GM04503 (cell line): ENCODE measurements at places on chromosomes 6 and 20.
A peak's percentile ranks its signal among the peaks of the same experiment; 100 is the strongest.

GRCh38 chr20:62928246-62928939 is 2.1 kb upstream of the DIDO1 start:
- no peak for DNase-seq

DNA sequence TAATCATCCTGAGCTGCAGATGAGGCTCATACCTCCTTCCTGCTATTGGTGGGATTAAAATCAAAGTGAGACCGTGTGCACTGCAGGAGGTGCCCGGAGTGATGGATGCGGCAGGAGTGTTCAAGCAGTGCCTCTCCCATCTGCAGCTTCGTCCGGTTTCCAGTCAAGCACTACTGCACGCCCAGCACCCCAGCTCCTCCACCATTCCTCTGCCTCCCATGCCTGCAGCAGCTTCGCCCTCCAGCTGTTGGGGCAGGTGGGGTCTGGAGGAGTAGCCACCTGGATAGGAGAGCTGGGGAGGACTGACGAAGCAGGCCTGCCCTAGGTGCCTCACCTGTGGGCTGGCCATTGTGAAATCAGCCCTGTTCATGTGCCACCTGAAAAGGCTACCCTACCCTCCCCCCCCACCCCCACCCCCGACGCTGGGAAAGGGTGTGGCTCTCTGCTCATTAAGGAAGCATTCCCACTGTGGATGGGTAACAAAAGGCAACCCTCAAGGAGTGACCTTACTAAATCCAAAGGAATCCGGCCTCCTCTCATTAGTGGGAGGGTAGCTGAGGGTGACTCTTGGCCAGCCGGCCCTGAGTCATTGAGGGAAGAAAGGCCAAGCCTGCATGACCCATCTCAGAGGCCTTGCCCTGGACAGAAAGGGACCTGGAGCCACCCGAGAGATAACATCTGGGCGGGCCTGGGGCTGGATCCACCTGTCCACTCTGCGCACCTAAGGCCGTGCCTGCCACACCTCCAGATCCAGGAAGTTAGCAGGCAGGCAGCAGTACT is 115.9 kb upstream of the ARMC2 start:
- peak; percentile 35 for DNase-seq

DNA sequence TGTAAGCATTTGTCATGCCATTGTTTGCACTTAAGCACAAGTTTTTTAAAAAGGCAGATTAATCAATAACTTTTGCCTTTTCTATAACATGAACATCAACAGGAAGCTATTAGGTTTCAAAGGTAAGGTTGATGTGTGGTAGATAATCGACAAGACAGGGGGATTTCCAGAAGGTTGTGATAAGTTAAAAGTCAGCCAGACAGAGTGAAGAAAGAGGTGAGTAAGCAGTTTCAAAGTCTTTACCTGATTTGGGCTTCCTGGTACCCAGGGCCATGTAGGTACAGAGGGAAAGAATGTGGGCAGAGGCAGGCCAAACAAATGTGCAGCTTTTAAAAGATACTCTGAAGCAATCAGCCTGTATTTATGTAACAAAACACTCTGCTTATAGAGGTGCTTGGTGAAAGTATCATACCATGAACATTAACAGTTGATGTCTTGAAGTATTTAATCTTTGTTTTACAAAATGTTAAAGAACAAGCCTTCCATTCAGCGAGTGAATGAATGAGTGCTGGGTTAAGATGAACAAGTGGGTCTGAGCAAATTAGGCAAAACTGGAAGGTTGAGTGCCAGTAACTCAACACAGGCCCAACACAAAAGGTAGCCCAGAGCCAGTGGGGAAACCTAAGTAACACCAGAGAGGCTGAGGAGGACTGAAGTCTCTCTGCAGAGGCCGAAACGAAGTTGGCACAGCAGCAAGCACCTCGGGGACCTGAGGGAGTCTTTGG is 60.2 kb downstream of the LRRC1 start:
- no peak for DNase-seq

GRCh38 chr6:36120979-36121786 is 9.1 kb upstream of the MAPK13 start:
- DNase-seq, result no peak

DNA sequence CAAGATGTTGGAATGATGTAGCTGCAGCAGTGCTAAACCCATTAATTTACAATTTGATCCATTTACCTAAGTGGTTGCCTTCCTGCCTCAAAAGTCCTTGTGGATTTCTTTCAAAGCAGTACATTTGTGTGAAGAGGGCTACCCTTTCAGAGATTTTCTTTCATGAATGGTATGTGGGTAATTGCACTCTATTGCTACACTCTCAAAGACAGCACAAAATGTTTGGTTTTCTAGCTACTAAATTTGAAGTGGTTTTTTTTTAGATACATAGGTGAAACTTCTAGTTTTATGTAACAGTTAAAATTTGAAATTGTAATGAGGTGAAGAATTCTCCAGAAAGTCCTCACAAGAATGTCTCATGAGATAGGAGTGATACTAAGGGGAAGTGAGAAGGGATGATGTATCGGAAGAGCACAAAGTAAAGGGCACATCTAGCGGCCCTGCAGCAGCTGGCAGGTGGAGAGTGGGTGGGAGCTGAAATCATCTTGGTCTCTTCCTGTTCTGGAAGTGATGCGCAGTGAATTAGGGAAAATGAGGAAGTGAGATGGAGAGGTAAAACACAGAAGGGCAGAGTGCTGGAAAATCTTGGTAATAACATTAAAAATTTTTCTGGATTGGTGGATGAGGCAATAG is 236.8 kb upstream of the MAN1A1 start:
- DNase-seq, result no peak

DNA sequence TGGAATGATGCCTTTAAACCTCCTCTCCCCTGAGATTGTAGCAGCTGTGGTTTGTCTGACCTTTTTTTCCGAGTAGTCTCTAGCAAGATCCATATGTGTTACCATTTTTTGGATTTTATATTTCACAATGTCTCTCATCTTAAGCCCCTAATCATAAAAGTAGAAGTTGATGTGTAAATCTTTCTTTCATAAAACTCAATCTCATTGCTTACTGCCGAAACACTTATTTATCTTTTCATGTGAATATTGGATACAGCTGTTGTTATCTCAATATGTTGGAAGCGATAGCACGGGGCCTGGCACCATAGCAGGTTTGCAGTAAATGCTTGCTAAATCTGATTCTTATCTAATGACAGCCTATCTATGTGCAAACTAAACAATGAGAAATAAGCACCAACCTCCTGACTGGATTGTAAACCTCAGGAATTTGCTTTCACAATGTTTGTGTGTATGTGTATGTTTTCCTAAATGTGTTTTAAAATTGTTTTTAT is 14.2 kb downstream of the SMPDL3A start:
- DNase-seq, result no peak

GRCh38 chr6:23890543-23891227 is 235.3 kb upstream of the NRSN1 start:
- DNase-seq, result no peak

DNA sequence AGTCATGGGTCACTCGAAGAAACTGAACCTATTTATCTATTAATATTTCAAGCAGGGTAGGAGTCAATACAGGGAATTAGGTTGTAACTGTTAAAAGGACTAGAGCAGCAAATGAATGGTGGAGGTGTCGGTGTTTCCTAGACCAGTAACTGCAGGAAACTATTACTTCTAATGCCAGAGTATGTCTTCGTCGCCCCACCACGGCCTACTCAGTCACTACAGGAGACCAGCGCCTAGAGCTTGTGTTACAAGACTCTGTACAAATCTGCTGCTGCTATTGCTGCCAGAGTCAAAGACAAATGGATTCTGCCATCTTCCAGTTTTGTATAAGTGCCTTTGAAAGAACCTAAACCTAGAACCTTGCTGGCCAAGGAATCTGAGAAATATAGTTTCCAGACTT is 343.9 kb downstream of the SOX4 start:
- no peak for DNase-seq

DNA sequence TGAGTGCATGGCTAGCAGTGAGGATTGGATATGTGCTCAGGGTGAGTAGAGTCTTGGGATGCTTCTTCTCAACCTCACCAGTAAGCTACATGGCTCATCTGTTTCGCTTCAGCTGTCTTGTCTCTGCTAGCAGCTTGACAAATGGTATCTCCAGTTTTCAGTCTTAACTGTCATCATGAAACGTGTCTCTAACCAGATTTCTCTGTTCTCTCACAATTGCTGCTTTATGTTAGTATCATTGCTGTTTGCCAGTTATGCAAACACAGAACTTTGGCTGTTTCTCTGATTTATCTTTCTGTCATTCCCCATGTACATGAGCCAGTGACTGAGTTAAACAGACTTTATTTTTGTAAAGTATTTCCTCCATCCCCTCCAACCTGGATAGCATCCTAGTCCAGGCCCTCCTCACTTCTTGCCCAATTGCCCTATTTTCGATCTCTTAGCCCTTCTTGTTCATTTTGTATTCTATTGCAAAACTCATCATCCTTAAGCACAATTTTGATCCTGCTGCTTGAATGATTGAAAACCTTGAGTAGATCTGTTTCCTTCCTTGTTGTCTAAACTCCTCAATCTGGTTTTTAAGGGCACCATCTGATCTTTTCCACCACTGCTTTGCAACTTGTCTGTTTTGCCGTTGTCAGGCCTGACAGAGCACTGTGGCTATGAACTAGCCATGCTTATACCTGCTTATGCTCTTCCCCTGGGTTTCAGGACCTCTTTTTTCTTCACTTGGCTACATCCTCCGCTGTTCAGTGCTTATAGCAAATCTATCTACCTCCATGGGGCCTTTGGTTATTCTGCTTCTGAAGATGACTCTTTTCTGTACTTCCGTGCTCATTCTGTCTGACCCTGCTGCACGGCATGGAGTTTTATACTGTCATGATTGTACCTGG is 37.7 kb upstream of the ADIG start:
- DNase-seq, result no peak

- no peak for DNase-seq
Measured at GRCh38 chr6:7899889-7900213, 10.7 kb downstream of the TXNDC5 start.

- peak; percentile 35 for DNase-seq
Measured at GRCh38 chr6:125780540-125781313, 10.0 kb upstream of the NCOA7 start.

DNA sequence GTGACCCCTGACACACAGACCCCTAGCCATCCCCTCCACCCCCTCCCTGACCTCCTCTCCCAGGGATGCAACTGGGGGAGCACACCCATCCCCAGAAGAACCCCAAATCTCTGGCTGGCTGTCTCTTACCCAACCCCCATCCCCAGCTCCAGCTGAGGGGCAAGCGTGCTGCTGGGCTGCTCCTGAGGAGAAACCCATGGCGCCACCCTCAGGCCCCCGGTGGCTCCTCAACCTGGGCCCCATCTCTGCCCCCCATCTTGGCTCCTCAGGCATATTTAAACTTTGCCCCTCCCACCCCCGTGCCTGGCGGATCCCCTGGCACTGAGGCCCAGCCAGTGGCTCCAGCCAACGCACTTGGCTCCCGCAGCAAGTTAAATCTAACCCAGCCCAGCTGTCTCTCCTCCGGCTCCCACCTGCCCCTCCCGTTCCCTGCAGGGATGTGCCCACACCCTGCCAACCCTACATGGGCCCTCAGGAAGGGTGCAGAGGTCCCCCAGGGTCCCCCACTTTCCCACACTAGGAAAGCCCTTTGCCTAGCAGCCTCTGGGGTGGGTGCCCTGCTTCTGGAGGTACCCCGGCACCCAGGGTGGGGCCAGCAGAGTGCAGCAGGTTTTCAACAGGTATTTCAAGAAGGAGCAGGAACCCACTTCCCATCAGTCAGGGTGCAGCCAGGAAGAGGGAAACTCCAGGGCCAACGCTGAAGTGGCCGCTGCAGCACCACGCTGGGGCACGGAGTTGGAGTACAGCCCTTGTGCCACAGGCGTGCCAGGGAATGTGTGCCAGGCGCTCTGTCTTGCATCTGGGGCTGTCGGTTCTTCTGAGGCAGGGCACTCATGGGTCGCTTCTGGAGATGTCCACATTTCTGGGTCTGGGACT is 5.3 kb upstream of the OSBPL2 start:
- DNase-seq, result no peak

DNA sequence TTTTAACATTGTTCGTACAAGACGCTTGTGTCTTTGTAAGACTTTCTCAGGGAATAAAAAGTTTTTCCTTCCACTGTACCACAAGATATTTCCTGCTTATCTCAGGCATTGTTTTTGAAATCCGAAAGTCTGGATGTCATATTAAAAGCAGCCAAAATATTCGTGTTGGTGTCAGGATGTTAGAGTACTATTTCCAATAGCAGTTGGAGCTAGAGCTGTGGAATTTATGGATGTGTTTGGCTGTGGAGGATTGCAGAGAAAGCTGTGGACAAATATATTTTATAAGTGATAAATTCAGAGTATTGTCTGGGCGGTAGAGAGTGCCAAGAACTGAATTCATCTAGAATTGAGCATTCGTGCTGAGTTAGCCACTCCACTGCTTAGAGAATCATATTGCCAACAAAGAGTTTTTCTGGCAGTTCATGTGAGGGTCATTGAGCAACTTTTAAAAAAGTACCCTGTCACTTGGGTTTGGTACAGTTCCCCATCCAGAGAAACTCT is 57.7 kb downstream of the ZDHHC14 start:
- peak; percentile 52 for DNase-seq
